Activated naive CD4-positive, alpha-beta T cell treated with anti-CD3 and anti-CD28 coated beads for 36 hours (primary cell): ENCODE measurements at places on chromosomes 12 and 14. TPM values are rescaled to one million over a fixed set of nuclear protein-coding genes. Genes with fewer than 3 reads are reported as not detected.

Gene NOXRED1
- 0.38 TPM for total RNA-seq

Gene WNT1
- not detected for total RNA-seq

DNA sequence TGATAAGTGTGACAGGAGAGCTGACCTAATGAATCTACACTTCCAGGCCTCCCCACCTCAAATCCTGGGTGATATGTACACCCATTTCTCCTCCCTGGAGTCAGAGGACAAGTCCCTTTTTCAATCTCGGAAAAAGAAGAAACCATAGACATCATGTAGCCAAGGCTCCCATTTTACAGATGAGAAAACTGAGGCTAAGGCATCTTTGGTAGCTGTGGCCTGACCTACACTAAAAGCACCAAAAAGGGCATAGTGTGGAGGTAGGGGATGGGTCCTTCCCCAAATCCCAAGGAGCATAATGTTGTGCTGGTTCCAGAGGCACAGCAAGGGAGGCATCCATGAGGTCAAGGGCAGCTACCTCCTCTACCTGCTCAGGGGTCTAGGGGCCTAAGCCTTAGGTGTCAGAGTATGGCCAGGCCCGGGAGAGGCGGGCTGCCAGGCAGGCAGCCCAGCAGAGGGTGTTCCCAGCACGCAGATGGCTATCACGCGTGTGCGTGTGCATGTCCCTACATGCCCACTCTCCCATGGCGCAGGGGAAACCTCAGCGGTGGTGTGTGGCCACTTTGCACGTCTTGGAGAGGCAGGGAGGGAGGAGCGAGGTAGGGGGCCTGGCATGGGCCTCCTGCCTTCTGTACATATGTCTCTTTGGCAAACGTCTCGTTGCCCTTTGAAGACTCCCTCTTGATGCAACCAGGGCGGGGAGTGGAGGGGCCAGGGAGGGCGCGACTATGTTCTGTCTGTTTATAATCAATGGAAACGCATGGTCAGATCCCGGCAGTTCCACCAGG lies 2.5 kb downstream of the PGF start:
- DNase-seq = no peak

GRCh38 chr14:26415618-26416123 lies 182.2 kb downstream of the NOVA1 start:
- no peak for DNase-seq

DNA sequence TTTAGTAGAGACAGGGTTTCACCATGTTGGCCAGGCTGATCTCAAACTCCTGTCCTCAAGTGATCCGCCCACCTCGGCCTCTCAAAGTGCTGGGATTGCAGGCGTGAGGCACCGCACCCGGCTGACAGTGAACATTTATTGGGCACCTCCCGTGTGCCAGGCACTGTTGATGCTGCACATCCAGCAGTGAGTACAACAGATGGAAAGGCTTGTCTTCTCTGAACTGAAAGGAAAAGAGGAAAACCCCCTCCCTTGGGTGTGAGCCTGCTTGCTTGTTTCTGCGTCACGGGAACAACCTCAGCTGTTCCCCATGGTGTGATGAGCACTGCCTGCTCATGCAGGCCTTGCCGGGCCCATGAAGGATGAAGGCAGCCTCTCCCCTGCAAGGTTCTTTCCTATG lies 39.5 kb downstream of the DGLUCY start:
- DNase-seq = no peak

DNA sequence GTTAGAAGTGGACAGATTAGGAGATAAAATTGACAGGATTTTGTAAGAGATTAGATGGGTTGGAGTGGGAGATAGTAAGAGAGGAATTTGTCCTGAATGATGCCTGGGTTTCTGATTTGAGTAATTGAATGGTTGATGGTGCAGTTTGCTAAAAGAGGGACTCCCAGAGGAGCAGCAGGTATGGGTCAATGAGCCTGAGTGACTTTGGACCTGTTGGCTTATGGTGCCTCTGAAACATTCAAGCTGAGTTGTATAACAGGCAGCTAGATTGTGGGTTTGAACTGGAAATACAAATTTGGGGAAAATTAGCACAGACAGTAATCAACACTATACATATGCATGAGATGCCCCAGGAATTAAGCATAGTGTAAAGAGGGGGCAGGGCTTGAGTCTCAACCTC lies 16.7 kb upstream of the SYNDIG1L start:
- no peak for DNase-seq

- DNase-seq = no peak
These were observed 1358.8 kb downstream of the LRFN5 start for GRCh38 chr14:42965512-42965911.

- no peak for DNase-seq
These were observed at the start of gene LRCOL1 for GRCh38 chr12:132610051-132610759. TSS of gene LRCOL1 (minus strand) at chr12:132610582. CDS start at chr12:132606251, 4,331 bp downstream.

GRCh38 chr14:92578511-92578910 lies 64.9 kb downstream of the RIN3 start:
- peak; percentile 36 for DNase-seq

DNA sequence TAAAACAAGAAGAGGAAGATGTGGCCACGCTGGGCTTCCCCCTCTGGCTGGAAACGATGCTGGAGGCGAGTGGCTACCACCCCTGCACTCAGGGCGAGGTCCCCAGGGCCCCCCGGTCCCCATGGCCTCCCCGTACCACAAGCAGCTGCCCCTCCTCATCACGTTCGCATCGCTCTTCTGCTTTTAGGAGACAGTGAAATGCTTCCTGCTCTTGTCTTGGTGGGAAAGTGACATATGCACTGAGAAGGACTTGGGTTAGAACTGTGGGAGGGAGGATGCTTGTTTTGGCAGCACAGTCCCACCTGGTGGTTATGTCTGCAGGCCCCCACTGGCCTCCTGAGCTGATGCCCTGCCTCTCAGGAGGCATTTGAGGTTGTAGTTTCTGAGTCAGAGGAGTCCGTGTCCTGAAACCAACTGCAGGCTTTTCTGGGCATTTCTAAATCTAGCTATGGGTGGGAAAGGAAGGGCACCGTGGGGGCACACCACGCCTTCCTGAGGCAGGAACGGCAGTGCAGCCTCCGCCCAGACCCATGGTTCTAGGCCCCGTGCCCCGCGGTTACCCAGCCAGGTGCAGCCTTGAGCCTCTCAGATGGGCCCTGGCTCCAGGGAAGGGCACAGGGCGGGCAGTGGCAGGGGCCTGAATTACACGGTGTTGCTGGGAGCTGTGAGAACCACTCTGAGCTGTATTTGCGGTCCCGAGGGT lies 139.3 kb downstream of the ADGRD1 start:
- DNase-seq = no peak

DNA sequence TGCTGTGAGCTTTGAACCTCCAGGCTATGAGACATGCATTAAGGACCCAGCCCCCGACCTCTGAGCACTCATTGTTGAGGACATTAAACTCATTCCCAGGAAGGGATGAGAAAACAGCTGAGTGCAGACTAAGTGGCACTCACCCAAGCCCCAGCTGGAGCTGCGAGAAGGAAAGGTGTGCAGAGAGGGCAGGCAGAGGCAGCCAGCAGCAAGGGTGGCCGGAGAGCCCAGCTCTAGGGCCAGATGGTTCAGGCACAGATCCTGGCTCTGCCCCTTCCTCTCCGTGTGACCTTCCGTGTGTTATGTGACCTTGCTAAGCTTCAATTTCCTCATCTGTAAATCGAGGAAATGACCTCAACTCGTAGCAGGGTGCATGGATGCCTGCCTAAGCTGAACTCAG lies 3.7 kb downstream of the TSPAN11 start:
- DNase-seq = no peak
